Activated CD4-positive, alpha-beta memory T cell treated with anti-CD3 and anti-CD28 coated beads for 36 hours (primary cell): ENCODE measurements at places on chromosomes 5 and 9.

DNA sequence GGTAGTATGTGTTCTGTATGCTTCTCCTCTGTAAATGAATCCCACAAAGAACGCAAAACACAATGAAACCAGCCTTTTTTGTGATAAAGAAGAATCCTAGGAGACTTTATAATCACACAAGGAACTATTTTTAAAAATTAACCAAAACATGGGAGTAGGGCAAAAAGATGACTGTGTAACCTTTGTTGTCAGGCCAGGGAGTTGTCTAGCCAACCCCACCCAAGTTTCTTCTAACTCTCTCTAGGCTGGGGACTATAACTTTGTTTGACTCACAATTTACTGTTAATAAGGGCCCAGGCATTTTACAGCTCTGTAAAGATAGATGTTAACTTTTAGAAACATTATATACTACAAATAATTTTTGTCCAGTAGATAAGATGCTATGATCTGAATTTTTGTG lies 176.1 kb downstream of the ADAMTS12 start:
- no peaks in the 10 kb centered on the region for H3K36me3 ChIP-seq
- no peak for DNase-seq
- no peaks in the 10 kb centered on the region for H3K4me1 ChIP-seq
- H3K27ac ChIP-seq, result no peak overlapping the region

- H3K4me1 ChIP-seq, result no peaks in the 10 kb centered on the region
- H3K36me3 ChIP-seq, result no peaks in the 10 kb centered on the region
- H3K4me3 ChIP-seq, result no peak overlapping the region
- H3K27me3 ChIP-seq, result no peaks in the 10 kb centered on the region
Observed at GRCh38 chr9:28031521-28032267, 458.4 kb upstream of the C9orf72 start.

DNA sequence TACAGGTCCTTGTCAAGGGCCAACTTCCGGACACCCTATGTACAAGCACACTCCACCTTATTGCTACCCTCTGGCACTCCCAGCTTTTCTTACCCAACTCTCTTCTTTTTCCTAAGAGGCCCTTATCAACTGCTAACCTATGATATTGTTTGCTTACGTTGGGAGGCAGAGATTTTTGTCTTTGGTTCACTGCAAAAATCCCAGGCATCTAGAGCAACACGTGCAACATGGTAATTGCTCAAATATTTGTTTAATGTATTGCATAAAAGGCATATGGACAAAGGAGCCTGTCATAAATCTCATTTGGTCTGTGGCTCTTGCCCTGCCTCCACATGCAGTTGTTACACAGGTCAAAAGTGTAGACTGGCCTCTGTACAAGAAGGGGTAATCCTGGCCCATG lies 35.8 kb upstream of the ATP10B start:
- no peak overlapping the region for H3K27ac ChIP-seq
- peaks cover 2% of the 10 kb centered on the region for H3K27me3 ChIP-seq
- no peak for DNase-seq
- no peaks in the 10 kb centered on the region for H3K4me1 ChIP-seq
- H3K4me3 ChIP-seq, result no peak overlapping the region

- H3K27ac ChIP-seq, result no peak overlapping the region
- H3K4me3 ChIP-seq, result no peak overlapping the region
- no peaks in the 10 kb centered on the region for H3K27me3 ChIP-seq
- H3K4me1 ChIP-seq, result no peaks in the 10 kb centered on the region
- H3K36me3 ChIP-seq, result no peaks in the 10 kb centered on the region
- no peak for DNase-seq
Observed at GRCh38 chr5:24609706-24610105, 35.1 kb downstream of the CDH10 start.

GRCh38 chr9:38295764-38296163 lies 96.7 kb upstream of the ALDH1B1 start:
- no peak overlapping the region for H3K4me3 ChIP-seq
- no peaks in the 10 kb centered on the region for H3K4me1 ChIP-seq
- no peaks in the 10 kb centered on the region for H3K36me3 ChIP-seq
- H3K27ac ChIP-seq, result no peak overlapping the region
- DNase-seq, result no peak

GRCh38 chr5:93510626-93511380 lies 70.2 kb downstream of the NR2F1-AS1 start:
- H3K4me1 ChIP-seq, result no peaks in the 10 kb centered on the region
- no peak overlapping the region for H3K27ac ChIP-seq
- peaks cover 2% of the 10 kb centered on the region for H3K27me3 ChIP-seq
- no peaks in the 10 kb centered on the region for H3K36me3 ChIP-seq

DNA sequence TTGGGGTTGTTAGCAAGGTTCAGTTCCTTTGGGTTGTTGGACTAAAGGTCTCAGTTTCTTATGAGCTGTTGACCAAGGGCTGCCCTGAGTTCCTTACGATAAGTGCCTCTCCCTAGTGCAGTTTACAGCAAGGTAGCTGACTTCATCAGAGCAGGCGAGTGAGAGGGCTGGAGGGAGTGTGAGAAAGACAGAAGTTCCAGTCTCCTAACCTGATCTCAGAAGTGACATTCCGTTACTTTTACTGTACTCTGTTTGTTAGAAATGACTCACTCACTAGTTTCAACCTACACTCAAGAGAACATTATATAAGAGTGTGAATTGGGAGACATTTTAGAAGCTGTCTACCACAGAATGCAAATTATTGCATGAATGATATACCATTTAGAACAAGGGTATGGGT lies 21.2 kb upstream of the IL31RA start:
- H3K36me3 ChIP-seq, result no peaks in the 10 kb centered on the region
- no peak overlapping the region for H3K4me3 ChIP-seq
- H3K4me1 ChIP-seq, result peaks cover 3% of the 10 kb centered on the region
- peaks cover 14% of the 10 kb centered on the region for H3K27me3 ChIP-seq
- DNase-seq, result no peak
- H3K27ac ChIP-seq, result no peak overlapping the region

DNA sequence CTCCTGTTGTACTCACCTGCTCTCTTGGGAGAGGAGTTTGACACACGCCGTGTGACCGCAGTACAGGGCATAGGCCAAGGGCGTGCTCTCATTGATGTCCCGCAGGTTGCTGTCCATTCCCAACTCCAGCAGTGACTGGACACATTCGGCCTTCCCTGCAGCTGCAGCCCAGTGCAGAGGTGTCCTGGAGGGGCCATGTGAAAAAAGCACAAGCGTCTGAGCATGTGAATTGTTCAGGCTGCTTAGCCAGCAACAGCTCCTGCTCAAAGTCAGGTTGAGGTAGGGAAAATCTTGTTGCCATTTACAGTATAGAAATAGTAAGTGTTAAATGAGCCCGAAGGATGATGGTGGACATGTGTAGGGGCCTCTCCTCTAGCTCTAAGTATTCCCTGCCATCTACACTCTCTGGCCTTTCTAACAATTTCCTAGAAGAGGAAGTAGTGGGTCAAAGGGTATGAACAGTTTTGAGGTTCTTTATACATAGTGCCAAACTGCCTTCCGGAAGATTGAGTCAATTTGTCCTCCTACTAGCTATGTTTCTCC lies 116.5 kb downstream of the ANKRD55 start:
- DNase-seq, result no peak
- no peaks in the 10 kb centered on the region for H3K27me3 ChIP-seq
- no peak overlapping the region for H3K27ac ChIP-seq
- no peaks in the 10 kb centered on the region for H3K36me3 ChIP-seq
- H3K4me1 ChIP-seq, result peaks cover 2% of the 10 kb centered on the region

- H3K4me1 ChIP-seq, result peaks cover 12% of the 10 kb centered on the region
- H3K4me3 ChIP-seq, result no peak overlapping the region
- no peak overlapping the region for H3K27ac ChIP-seq
- H3K27me3 ChIP-seq, result no peaks in the 10 kb centered on the region
- peaks cover 23% of the 10 kb centered on the region for H3K36me3 ChIP-seq
Observed at GRCh38 chr9:123073991-123074422, 40.5 kb downstream of the GPR21 start.

GRCh38 chr5:136350343-136350742 lies 15.0 kb downstream of the TRPC7 start:
- H3K27ac ChIP-seq, result no peak overlapping the region
- no peaks in the 10 kb centered on the region for H3K4me1 ChIP-seq
- DNase-seq, result no peak
- H3K36me3 ChIP-seq, result no peaks in the 10 kb centered on the region
- no peak overlapping the region for H3K4me3 ChIP-seq
- H3K27me3 ChIP-seq, result no peaks in the 10 kb centered on the region

DNA sequence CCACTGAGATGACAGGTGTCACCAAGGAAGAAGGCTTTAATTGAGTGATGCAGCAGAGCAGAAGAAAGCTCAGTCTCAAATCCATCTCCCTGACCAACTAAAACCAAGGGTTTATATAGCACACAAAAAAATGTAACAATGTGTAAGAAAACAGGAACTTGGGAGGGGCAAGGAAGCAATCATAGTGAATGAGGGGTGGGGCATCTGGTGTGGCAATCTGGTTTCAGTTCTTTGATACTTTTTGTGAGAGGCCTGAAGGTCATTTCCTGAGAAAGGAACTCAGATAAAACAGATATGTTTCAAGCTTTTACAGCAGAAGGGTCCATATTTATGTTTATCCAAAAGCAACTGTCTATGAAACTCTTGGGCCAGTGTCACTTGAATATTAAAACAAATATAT lies 19.7 kb downstream of the CD180 start:
- no peak overlapping the region for H3K4me3 ChIP-seq
- no peak for DNase-seq
- H3K4me1 ChIP-seq, result peaks cover 29% of the 10 kb centered on the region
- H3K27me3 ChIP-seq, result no peaks in the 10 kb centered on the region

GRCh38 chr9:137494104-137494544 lies 35.0 kb upstream of the NSMF start:
- no peaks in the 10 kb centered on the region for H3K4me1 ChIP-seq
- no peaks in the 10 kb centered on the region for H3K27me3 ChIP-seq
- no peak overlapping the region for H3K27ac ChIP-seq

- no peak for DNase-seq
- H3K4me3 ChIP-seq, result no peak overlapping the region
- H3K36me3 ChIP-seq, result peaks cover 2% of the 10 kb centered on the region
- no peaks in the 10 kb centered on the region for H3K4me1 ChIP-seq
- H3K27ac ChIP-seq, result no peak overlapping the region
Observed at GRCh38 chr5:1077491-1078020, 34.3 kb downstream of the SLC12A7 start.
